ENCODE measurements at places on chromosomes 2 and 18.

DNA sequence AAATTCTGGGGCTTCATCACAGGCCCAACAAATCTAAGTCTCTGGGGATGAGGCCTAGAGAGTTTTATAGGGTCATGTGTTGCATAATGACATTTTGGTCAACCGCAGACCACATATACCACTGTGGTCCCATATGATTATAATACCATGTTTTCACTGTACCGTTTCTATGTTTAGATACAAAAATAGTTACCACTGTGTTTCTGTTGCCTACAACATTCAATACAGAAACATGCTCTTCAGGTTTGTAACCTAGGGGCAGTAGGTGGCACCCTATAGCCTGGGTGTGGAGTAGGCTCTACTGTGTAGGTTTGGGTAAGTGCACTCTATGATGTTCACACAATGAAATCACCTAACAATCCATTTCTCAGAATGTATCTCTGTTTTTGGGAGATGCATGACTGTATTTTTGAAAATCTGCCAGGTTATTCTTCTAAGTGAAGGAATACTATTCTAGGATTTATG is 485.2 kb downstream of the PTPRM start:
- DNase-seq = peak; percentile 30

GRCh38 chr2:95278051-95278471 is 3.8 kb downstream of the PROM2 start:
- DNase-seq = no peak

- peak; percentile 17 for DNase-seq
Measured at GRCh38 chr2:202032846-202033316, 774 bp upstream of the FZD7 start.

GRCh38 chr2:142878031-142878678 is 691 bp downstream of the KYNU start:
- no peak for DNase-seq

DNA sequence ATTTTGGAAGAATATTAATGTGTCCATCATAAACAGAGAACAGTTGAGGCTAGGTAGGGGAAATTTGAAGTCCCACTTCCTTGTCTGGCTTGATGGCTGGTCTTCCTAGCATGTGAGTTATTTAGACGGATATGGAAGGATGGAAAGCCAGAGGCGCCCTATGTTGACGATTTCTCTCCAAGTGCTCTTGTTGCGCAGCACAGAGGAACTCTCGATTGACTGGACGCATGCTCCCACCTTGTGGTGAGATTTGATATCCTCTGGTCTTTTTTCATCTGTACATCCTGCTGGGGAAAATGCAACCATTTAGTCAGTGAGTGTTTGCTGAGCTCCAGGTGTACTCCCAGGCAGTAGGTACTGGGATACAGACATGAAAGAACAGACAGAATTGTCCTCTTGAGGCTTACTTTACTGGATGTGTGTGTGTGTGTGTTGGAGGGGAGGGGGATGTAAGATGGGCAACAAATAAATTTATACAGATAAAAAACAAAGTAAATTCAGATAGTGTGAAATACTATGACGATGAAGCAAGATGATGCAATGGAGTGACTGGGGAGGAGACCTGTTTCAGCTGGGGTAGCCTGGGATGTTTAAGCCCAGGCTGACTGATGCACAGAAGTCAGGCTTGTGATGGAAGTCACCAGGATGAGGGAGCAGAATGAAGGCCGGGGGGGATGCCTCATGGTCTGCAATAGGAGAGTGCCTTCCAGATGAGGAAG is 137.2 kb downstream of the TRIM43 start:
- DNase-seq = peak; percentile 11

DNA sequence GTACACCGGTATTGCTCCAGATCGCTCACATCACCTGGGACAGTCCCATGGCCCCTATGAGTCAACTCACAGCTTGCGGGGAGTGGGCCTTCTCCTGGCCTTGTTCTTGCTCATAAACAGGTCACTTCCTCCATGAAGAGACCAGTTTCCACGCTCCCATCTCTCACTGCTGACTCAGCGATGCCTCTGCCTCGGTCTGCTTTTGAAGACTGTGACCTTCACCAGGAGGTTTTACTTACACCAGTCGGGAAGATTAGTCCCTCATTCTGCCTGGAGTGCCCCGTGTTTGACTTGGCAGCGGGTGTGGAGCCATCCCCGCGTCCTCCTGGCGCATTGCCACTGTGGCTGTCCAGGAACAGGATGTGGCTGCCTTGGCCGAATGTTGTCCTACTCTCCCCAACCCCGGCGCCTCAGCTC is 159.8 kb downstream of the RHBDD1 start:
- DNase-seq = no peak

- no peak for DNase-seq
Measured at GRCh38 chr18:77110936-77111335, 21.6 kb downstream of the MBP start.

DNA sequence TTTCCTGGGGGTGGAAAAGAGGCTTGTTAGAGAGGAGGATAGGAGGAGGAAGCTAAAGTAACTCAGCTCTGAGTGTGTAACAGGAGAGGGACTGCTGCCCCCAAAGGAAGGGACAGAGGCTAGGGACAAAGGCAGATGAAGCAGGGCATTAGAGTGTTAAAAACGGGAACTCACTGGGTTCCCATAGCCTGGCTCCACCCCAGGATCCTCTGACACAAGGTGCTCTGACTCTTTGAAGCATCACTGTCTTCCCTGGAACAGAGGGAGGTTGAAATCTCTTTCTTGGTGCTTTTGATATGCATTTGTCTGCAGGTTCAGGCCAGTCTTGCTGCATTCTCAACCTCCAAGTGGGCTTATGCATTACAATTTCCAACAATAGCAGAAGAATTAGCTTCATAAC is 22.9 kb downstream of the IL36A start:
- DNase-seq = no peak

GRCh38 chr2:217158928-217159327 is 299.1 kb upstream of the TNP1 start:
- no peak for DNase-seq

DNA sequence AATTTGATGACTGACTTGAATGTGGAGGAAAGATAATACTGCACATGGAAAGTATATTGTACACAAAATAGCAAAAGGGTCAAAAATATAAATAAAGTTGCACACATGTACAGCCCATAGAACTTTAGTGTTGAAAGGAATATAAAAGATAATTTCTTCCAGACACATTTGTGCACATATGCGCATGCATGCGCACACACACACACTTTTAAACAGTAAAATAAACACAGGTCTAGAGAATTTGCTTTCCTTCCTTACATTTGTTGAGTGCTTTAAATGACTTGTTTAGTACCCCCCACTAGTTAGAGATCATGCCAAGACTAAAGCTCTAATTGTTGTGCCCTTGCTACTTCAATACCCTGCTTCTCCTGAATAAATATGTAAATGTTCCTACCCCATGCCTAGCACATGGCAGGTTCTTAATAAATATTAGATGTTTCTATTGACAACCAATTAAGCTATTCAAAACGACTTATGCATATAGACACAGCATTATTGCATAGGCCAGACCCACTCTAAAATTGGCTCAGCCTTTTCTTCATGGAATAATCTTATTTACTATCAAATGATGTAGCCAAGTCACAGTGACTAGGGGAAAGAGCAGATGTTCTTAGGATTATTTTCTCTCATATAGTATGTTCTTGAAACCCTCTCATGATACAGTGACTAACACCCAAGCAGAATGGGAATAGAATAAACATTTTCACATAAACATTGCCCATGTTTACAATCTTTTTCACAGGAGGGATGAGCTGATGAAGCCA is 165.5 kb upstream of the ACVR2A start:
- DNase-seq = no peak

- DNase-seq = no peak
Measured at GRCh38 chr18:25175558-25176517, 176.1 kb downstream of the ZNF521 start.

- no peak for DNase-seq
Measured at GRCh38 chr2:28631514-28632206, 120.0 kb upstream of the PPP1CB start.

- DNase-seq = no peak
Measured at GRCh38 chr18:51721388-51721787, 523.9 kb upstream of the MEX3C start.

DNA sequence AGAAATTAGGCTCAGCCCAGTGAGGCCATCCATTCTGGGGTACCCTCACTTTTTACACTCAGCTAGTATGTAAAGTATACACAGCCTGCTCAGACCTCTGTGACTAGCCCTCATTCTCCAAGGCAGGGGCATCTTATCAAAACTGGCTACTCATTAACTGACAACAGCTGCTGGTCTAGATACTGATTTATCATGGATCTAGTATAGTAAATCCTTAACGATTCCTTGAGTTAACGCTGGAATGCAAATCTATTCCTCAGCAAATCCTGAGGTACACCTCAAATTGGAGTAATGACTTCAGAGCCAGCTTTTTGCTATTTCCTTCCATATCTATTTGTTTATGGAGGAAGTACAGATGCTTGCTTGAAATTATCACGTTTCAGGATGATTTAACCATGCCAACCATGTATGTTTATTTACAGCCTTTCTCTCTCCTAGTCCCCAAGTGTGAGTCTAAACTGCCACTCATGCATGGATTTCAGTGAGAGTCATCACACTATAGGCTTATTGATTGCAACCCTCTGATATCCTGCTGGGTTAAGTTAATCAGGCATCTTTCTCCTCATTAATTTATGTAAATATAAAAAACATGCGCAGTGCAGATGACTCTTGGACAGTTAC is 70.2 kb upstream of the DOK6 start:
- DNase-seq = no peak

GRCh38 chr2:37833423-37833822 is 91.7 kb upstream of the RMDN2 start:
- peak; percentile 77 for DNase-seq

Data from CD4-positive, alpha-beta T cell treated with Interleukin-15 for 4 hours (primary cell).